Stimulated activated CD4-positive, alpha-beta T cell treated with anti-CD3 and anti-CD28 coated beads, Interleukin-12 subunit alpha, Interleukin-12 subunit beta, amount 100 ng/mL, for 48 hours (primary cell): ENCODE measurements at places on chromosomes 3 and 15.

DNA sequence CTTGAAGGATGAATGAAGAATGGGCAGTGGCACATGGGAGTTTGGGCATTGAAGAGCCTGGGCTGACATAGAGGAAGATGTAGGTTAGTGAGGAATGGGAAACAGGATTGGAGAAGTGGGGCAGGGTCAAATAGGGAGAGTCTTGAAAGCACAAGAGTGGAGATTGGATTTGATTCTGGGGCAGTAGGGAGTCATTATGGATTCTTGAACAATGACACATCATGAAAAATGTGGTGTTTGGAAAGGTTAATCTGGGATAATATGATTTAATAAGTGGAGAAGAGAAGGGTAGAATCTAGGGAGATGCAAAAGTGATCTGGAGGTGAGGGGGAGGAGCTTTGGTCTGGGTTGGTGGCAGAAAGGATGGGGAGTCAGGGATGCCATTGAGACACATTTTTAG lies 45.4 kb upstream of the ROPN1 start:
- DNase-seq = no peak

DNA sequence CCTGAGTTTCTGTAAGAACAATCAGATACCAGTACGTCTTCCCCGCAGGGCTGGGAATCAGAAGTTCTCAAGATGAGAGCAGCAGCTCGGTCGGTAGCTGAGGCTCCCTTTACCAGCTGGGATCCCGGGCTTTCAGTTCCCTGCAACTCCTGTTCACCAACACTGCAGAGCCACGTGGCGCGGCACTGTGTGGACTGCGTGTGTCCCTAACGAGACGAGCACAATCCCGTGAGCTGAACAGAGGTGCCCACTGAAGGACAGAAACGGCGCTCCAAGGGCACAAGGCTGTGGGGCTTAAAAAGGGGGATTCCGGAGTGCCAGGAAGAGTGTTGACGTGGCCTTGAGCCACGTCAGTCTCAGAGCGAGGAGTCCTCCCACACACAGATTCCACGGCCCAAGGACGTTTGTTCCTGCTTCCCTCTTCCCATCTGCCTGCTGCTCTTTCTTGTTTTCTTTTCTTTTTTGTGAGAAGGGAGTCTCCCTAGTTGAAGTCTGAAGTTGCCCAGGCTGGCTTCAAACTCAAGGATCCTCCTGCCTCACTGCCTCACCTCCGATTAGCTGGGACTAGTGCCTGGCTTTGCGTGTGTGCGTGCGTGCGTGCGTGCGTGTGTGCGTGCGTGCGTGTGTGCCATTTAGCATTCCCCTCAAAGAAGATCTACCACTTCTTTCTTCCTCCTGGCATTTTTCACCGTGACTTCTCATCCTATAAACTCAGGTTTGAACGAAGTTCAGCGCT lies 37.1 kb upstream of the RPL35A start:
- DNase-seq = no peak

DNA sequence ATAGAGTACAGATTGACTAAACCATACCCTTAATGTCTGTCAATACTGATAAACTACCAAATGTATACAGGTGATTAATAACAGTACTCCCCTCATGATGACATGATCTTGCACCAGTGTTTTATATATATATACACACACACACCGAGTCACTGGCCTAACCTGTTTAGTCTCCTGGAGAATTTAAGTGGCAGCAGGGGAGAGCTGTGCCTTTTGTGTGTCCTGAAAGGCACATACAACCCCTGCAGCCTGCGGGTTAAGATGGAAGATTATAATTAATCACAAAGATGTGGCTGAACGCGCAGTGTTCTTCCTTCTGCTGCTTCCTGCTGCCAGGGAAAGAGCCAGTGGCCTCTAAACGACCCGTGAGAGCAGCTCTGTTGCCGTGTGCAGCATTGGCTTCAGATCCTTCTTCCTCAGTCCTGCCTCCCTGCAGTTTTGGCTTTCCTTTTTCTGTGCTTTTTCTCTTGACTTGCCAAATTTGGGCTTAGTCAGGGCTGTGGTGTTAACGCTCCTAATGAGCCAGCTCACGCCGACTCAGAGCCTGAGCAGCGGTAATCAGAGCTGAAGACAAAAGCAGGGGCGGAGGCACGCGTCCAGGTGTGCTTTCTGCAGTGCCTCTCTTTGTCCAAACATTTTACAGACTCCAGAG lies 42.5 kb upstream of the UBE3A start:
- no peak for DNase-seq

DNA sequence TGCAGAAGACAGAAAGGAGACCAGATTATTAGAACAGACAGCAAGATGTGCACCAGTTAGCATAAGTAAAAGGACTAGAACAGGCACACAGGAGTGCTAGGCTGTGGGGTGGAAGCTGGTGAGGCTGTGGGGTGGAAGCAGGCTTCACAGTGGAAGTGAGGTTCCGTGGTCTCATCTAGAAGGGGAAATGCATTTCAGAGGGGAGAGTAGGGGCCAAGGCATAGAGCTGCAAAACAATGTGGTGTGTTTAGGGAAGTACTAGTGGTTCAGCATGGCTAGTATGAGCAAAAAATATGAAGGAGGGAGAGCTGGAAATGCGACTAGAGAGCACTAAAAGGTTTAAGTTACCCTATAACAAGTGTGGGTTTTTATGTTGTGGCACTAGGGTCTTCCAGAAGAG lies 6.5 kb downstream of the POPDC2 start:
- no peak for DNase-seq

DNA sequence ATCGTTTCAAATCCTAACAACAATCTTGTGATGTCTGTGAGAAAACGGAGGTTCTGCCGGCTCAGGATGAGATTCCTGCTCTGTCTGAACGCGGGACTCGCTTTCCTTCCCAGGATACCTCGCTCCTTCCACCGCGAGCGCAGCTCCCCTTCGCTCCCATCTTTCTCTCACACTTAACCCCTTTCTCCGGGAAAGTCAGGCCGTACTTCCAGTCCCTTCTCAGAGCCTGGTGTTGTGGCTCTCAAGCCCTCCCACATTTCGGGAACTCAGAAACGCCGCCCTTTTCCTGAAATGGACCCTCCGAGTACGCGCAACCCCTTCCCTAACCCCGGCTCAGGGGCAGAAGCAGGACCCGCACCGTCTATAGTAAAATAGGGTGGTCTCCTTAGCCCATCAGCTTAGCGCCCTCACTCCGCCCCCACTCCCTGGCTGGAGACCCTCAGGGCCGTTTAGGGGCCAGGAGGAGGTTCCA lies 378 bp upstream of the FEM1B start:
- DNase-seq = no peak

DNA sequence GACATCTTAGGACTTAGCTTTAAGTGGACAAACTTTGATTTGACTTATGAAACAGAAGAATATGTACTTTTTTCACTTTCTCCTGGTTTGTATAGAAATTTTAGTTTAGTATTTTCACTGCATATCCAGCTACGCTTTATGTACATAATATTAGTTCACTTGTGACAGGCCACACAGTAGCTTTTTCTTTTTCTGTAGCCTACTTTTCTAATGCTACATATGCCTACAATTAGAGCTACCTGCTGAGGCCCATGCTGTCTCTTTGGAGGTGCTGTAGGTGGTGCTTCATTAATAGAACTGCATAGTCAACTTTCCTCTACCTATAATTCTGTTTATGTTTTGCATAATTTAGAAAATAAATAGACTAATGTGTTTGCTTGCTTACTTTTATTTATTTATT lies 191.6 kb downstream of the NLGN1 start:
- no peak for DNase-seq

DNA sequence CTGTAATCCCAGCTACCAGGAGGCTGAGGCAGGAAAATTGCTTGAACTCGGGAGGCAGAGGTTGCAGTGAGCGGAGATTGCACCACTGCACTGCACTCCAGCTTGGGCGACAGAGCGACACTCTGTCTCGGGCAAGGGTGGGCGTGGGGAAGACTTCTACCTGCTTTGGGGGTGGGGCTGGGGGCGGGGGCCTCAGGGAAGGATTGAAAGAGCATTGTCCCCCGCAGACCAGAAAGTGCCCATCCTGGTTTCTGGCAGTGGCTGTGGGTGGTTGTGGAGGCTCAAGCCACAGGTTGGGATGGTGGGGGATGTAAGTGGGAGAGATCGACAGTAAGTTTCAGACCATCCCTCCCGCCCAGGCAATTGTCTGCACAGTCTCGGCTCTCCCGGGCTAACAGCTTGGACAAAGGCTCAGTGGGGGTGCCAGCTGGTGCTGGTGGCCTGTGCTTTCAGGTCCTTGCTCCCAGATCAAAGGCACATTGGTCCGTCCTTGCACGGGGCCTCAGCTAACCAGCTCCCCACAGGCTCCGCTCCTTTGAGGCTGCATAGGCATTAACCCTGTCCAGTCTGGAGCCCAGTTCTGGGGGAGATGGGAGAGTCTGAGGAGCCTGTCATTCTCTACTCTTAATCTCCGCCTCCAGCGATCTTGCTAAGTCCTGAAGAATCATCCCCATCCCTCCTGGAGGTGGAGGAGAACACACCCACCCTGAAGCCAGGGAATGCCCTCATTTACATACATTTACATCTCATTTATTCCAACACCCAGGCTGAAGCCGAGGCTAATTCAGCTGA lies 8.6 kb downstream of the SCN5A start:
- DNase-seq = no peak

DNA sequence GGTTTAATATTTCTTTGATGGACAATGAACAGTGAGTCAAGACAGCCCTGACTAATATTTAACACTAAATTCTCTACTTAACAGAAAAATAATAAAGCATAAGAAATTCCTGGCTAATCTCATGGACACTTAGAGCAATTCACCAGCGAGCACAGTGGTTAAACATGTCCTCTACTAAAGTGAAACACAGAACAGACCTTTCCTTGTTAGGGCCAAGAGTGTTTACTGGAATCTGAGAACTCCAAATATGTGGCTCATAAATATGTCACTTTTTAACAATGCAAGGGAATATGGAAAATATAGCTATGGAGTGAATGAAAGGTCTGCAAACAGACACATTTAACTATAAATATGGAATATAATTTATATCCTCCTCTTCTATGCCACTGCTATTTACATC lies 18.6 kb upstream of the IGSF10 start:
- no peak for DNase-seq

GRCh38 chr15:38638811-38639210 lies 74.2 kb upstream of the RASGRP1 start:
- no peak for DNase-seq

- no peak for DNase-seq
These were observed 346.8 kb upstream of the EPHA6 start for GRCh38 chr3:96467639-96468038.

GRCh38 chr3:16319307-16319706 lies 54.3 kb downstream of the OXNAD1 start:
- DNase-seq = peak; percentile 89

- no peak for DNase-seq
These were observed 131.3 kb downstream of the PDE8A start for GRCh38 chr15:85112997-85113396.

DNA sequence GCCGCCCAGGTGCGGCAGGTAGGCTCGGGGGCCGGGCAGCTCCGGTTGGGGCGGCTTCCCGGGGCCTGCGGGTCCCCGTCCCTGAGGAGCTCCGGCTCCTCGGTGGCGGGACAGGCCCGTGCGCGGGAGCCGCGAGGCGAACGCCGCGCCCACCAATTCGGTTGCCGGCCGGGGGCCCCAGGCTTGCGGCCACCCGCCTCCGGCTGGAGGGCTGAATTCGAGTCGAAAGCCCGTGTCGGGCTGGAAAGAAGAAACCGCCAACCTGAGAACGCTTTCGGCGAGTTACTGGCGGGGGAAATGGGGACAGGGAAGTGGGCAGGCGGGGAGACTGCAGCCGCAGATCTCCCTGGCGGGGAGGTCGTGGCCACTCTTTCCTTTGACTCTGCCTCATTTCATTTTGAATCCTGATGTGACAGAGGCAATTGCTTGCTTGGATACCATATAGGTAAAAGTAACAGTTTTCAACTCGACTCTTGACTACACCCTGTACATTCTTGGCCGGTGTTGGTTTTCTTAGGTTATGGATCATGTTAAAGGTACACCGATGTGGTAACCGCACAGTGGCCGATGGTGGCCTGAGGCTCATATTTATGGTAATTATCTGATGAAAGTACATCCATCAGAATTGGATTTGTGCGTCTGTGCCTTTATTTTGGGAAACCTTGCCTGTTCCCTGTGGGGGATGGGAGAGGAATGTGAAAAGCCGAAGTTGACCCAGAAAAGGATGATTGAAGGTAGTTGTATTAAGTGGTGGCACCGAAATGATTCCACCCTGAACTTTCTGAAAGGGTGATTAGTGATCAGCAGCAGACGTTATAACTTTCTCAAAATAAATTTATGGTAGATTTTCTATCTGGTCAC lies 1.7 kb downstream of the B3GNT5 start:
- DNase-seq = no peak

DNA sequence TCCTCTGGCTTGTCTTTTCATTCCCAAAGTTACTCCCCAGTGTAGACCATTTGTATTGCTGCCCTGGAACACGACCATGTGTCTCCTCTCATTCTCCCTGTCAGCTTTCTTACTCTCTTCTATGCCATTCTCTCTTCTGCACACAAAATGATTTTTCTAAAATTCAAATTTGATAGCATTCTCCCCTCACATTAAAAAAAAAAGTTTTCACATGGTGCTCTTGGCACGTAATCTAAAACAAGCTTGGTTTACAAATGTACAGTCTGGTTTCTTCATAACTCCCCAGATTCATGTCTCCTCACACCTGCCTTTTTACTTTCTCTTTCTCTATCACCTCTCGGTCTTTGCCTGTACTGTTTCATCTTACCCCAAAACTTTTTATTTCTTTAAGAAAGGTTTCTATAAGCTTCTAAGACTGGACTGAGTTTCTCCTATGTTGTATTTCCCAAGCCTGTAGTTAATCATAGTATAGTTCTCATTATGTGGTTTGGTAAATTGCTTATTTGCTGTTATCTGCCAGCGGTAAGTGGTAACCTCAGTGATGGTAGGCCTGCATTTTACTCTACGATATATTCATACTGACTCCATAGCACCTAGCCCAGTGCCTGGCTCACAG lies 31.2 kb downstream of the BCHE start:
- no peak for DNase-seq

DNA sequence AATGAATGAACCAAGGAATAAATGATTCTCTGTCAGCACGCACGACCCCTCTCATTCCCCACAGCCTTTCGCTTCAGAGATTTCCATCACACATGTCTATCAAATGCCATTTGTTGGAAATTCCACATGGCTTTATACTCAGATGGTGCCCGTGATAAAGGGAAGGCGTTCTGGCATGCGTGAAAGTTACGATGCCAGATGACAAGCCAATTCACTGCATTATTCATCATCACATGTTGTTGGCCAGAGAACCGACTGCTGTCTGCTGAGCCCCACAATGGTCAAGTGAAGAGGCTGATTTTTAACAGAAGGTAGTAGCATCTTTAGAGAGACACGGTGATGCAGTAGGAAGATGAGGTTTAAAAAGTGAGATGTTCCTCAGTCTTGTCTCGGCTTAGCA lies 74.1 kb upstream of the FRMD4B start:
- DNase-seq = no peak

DNA sequence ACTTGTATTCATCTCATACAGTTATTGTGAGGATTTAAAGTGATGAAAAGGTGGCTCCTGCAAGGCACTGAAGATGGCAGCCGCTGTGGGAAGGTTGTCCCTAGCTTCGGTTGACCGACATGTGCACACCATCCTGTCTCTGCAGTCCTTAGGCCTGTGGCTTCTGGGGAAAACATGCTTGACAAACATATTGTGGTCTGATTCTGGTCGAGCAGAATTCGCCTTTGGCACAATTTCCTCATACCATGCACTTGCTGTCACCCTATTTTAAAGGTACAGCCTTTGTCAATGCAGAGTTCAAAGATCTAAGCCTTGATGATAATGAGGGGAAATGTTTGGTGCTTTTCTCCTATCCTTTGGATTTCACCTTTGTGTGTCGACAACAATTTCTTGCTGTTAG lies 50.9 kb downstream of the PRICKLE2 start:
- no peak for DNase-seq

GRCh38 chr3:129673897-129674797 lies 67.7 kb upstream of the PLXND1 start:
- DNase-seq = no peak
